GM19239 (cell line): ENCODE measurements at places on chromosomes 6 and 20.
A peak's percentile ranks its signal among the peaks of the same experiment; 100 is the strongest.

- no peak for DNase-seq
Observed at GRCh38 chr6:90216072-90216977, 80.3 kb downstream of the BACH2 start.

DNA sequence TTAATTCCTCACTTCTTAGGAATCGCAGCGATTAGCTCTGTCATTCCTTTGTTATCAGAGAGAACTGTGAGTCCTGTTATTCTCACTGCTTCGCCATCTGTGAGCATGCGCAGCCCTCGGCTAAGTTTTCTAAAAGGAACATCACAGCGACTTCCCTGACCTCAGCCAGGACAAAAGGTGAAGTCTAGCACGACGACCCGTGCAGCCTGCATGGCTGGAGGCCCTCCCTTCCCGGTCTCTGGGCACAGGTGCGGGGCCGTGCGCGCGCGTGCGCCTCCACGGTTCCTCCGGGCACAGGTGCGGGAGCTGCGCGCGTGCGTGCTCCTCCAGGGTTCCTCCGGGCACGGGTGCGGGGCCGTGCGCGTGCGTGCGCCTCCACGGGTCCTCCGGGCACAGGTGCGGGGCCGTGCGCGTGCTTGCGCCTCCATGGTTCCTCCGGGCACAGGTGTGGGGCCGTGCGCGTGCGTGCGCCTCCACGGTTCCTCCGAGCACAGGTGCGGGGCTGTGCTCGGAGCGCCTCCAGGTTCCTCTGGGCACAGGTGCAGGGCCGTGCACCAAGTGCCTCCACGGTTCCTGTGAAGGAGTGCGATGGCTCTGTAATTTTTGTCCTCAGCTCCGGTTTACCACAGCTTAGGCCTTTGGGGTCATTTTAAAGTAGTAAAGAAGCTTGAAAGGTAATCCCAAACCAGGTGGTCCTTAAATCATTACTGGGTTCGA, 212.3 kb downstream of the ERMARD start:
- DNase-seq = no peak

DNA sequence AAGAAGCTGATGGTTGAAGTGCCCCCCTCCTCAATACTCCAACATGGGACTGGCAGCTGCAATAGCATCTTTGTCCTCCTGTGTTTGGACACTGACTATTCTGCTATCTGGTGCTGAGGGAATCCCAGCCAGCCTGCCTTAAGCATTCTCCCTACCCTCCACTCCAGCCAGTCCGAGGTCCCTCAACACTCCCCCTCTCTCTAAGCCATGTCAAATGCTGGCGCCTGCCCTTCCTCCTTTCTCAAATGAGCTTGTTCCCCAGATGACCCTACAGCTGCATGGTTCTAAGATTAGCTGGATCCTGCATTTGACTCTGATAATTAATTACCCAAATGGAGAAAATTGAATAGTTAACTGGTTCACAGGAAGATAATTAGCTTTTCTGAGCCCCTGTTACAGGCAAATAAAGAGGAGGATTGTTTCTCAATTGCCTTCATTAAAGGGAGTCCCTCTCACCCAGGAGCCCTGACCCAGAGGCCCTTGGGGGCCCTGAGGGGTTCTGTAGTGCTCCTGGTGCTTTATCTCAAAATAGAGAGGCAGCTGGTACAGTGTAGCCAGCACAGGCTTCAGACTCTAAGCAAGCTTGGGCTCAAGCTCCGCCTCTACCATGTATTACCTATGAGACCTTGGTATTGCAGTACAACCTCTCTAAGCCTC, 37.9 kb upstream of the CHD6 start:
- DNase-seq = no peak

- no peak for DNase-seq
Observed at GRCh38 chr20:44021186-44021585, 106.5 kb downstream of the TOX2 start.

GRCh38 chr6:134686071-134686470, 263.8 kb downstream of the ALDH8A1 start:
- no peak for DNase-seq

GRCh38 chr6:117384659-117385058, 41.1 kb downstream of the ROS1 start:
- no peak for DNase-seq

- no peak for DNase-seq
Observed at GRCh38 chr20:43993560-43993959, 78.9 kb downstream of the TOX2 start.

GRCh38 chr6:162621246-162621645, 106.3 kb downstream of the PRKN start:
- no peak for DNase-seq

DNA sequence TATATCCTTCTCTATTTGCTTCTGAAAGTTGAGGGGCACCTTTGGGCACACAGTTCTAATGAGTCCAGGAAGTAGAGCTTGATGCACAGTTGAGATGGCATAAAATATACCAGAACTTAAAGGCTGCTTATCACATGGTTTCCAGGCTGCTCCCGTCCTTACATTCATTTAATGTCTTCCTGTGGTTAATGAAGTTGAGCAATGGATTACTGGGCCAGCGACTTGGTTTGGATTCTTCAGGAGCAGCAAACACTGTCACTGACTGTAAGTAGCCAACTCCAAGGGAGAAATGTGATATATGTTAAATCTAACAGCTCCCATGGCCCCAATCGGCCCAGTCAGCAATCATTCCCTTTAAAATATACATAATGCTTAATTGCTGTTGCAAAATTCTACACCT, 9.0 kb upstream of the TSHZ2 start:
- DNase-seq = no peak

DNA sequence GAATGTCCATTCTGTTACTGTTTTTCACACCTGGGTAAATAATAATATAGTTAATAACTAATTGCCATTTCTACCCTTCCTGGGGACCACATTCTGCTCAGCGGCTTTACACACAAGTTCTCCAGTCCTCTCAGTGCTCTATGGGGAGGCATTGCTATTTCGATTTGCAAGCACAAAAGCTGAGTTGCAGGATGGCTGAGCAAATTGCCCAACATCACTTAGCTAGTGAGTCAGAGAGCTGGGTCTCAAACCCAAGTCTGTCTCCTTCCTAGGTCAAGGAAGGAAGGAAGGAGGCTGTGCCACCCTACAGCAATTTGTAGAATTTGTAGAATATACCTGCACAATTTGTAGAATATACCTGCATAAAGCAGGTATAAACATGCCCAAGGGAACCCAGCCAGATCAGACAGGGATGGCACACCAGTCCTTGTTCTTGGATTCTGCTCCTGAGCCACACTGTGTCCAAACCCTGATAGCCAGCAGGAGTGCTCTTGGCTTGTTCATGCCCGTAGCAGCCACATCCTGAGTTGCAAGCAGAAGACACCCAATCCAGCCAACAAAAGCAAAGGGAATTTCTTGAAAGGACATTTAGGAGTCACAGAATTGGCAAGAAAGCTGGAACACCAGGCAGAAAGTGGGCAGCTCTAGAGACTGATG, 56.9 kb downstream of the LY86 start:
- no peak for DNase-seq

DNA sequence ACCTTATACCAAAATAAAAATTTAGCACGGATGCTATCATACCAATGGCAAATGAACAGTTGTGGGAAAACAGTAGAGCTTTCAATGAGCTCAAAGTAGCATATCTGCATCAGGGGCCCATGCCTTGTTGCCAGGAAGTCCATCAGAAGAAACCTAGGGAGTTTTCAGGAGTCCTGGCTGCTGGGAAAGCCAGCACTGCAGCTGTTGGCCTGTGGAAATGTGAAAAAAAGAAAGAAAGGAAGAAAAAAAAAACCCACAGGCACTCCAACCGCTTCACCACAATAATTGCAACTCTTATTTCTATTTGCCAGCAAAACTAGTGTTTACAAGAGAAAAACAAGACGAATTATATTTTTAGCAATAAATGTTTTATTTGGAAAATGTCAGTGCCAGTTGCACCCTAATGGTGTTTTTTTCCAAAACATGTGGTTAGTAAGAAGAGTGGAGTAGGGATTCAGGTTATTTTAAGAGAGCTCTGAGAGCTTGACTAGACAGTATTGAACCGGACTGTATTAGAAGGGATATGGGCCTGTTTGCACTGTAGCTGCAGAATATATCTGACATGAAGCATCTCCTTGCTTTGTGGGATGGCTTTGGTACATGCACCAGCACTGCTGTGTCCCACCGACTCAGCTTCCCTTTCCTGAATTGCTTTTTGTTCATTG, 137.3 kb downstream of the CCDC170 start:
- no peak for DNase-seq

- DNase-seq = no peak
Observed at GRCh38 chr6:161273274-161273751, 548 bp downstream of the AGPAT4 start.

- no peak for DNase-seq
Observed at GRCh38 chr6:110557199-110557598, 80.8 kb upstream of the SLC22A16 start.

- DNase-seq = peak; percentile 50
Observed at GRCh38 chr6:26123947-26124780, 36.9 kb downstream of the HFE start.

DNA sequence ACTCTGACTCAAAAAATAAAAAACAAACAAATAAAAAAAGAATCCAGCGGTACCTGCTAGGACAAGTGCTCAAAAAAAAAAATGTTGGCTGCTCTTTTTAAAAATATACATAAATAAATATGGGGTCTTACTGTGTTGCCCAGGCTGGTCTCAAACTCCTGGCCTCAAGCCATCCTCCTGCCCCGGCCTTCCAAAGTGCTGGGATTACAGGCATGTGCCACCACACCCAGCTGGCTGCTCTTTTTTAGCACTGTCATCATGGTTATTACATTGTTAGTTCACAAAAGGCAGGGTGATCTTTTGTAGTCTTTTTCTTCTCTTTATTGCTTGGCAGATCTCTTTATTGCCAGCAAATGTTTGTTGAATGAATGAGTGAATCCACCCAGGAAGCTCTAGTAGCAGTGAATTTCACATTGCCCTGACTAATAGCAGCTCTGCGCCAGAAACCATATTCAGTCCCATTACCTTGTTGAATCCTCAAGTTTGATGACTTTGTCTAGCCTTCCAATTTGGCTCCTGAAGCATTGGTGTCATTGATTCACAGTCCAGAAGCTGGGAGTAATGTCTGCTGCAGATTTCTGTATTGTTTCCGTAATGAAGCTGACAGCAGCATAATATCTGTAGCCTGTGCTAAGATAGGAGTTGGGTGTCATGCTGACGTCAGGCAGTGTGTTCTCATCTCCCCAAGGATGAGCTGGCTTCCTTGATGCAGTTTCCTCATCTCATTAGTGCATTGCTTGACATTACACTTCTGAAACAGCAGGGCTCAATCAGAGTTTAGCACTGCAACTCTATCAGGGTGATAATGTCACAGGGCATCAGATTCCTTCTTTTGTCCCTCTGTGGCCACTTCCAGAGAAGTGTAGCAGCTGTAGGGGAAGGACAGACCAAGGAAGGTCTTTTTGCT, 84.9 kb upstream of the TGM3 start:
- DNase-seq = no peak

DNA sequence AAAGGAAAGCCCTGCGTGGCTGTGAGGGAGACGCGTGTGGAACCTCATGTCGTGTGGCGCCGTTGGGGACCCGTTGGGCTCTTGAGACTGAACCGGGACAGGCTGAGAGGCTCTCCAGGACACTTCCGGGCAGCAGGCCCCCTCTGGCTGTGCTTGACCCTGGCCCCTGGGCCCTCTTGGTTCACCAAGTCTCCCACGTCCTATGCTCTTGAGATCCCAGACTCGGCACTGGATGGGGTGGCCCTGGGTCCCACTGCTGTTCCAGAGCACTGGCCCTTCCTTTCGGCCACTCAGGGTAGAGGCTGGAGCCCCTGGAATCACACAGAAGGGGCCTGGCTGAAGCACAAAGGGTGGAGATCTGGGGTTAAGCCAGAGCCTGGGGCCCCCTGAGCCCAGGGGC, 30.4 kb downstream of the NTSR1 start:
- no peak for DNase-seq

DNA sequence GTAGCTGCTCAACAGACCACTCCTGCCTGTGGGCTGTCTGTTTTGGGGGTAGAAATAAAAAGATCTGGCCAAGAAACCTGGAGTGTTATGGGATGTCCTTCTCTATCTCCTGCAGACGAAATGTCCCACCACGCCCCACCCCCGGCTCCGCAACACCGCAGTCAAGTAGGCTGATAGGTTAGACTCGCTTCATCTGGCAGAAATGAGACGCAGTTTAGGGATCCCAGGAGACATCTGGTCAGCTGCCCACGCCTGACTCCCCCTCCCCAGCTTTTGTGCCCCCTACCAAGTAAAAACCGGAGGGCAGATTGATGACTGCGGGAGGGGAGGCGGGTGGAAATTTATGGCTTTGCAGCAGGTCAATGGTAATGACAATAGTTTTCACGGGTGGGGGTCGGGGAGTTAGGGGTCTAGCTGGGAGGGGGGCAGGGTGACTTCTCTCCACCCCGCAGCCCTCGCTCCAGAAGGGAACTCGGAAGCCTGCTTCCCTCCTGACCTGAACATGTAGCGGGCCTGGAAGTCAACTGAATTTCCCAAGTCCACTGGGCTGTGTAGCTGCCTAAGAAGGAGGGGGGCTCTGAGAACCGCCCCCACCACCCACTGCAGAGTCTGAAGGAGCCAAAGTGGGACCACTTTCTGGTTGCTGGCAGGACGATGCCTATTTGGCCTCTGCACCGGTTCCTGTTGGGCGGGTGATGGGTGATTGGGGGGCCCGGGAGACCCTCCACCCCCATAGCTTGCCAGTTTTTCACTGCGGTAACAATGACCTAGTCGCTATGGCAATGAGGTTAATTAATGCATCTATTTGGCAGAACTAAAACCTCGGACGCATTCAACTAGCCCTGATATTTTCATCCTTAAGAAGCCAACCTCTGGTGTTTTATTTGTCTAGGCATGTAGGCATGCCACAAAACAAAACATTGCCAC, 25.7 kb downstream of the PMEPA1 start:
- no peak for DNase-seq

- DNase-seq = no peak
Observed at GRCh38 chr6:20217324-20217855, 5.1 kb upstream of the MBOAT1 start.

GRCh38 chr6:11094411-11094851, 797 bp downstream of the SMIM13 start:
- peak; percentile 69 for DNase-seq

- DNase-seq = peak; percentile 33
Observed at GRCh38 chr6:13526727-13527670, 39.6 kb upstream of the GFOD1 start.
